Sigmoid colon (tissue), 7 donors: ENCODE measurements at places on chromosomes 5 and 9.
A peak's percentile ranks its signal among the peaks of the same experiment; 100 is the strongest.

DNA sequence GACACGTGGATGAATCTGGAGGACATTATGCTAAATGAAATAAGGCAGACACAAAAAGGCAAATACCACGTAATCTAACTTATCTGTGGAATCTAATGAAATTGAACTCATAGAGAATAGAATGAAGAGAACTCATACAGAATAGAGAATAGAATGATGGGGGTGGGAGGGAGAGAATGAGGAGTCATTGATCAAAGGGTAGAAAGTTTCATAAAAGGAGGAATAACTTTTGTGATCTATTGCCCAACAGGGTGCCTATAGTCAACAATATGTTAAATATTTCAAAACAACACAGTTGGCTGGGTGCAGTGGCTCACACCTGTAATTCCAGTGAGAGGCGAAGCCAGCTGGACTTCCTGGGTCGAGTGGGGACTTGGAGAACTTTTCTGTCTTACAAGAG lies 54.9 kb upstream of the ZNF169 start:
- no peak for DNase-seq

DNA sequence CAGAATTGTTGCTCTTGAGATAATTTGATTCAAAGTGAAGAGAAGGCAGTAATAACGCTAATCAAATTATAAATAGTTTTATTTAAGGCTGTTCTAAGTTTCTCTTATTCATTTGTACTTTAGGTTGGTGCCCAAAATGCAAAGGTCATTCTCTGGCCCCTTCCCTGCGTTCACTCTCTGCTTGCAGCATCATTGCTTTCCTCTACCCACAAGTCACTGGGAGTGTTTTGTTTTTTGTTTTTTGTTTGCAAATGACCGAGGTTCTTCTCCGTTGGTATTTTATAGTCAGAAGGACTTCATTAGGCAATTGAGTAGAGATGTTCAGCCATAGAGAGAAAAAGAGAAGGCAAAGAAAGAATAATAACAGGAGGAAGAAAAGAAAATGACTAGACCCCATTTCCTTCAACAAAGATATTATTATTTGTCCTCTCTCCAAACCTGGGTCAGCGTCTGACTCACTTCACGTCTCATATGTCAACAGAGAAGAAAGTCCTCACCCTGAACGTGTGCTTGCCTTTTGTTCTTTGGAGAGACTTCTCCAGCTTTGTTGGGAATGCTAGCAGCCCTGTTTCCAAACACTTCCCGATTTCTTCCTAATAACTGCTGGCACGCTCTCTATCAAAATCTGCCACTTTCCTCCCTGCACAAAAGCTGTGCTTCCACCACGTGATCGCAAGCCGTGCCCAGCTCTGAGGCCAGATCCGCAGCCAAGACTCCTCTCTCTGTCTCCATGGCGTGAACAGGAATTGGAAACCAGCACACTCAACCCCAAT lies 119.8 kb downstream of the EBF1 start:
- DNase-seq, result peak; percentile 76

GRCh38 chr9:12735665-12736064 lies 39.2 kb upstream of the LURAP1L start:
- DNase-seq, result no peak

- no peak for DNase-seq
These were observed 16.1 kb upstream of the SPATA31D4 start for GRCh38 chr9:81912135-81912534.

- DNase-seq, result no peak
These were observed 461.8 kb downstream of the TMEM232 start for GRCh38 chr5:110264661-110265060.

- no peak for DNase-seq
These were observed 1.1 kb downstream of the EPB41L4B start for GRCh38 chr9:109319626-109320241.

DNA sequence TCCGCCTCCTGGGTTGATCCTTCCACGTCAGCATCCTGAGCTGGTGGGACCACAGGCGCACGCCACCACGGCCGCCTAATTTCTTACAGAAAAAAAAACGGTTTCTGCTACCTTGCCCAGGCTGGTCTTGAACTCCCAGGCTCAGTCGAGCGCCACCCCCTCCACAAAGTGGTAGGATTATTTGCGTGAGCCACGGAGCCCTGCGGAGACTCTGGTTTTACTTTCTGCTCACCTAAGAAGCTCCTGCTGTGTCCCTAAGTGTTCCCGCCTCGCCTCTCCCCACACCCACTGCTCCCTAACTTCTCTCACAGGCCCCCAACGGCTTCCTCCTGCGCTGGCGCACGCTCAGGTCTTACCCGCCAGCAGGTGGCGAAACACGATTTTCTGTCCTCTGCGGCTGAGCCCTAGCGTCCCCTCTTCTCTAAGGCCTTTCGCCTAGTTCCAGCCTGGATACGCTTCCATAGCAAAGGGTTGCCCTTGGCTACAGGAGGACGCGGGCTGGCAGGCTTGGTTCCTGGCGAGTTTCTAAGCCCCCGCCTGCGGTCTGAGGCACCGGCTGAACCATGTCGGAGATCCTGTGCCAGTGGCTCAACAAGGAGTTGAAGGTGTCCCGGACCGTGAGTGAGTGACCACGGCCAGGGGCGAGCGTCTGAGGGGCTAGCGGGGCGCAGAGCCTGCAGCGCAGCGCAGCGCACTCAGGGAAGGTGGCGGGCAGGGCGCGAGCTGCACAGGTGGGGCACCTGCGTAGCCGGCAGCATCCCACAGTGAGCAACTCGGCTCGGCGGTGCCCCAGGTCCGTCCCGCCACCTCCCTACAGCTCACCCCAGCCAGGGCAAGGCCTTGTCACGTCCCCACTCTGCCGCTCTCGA lies at the start of gene SPEF2:
Gene SPEF2, plus strand, starts transcription at position 429 of the 869 bp plus-strand sequence. Its CDS starts 135 bp downstream, at position 564.
- DNase-seq, result peak; percentile 87

DNA sequence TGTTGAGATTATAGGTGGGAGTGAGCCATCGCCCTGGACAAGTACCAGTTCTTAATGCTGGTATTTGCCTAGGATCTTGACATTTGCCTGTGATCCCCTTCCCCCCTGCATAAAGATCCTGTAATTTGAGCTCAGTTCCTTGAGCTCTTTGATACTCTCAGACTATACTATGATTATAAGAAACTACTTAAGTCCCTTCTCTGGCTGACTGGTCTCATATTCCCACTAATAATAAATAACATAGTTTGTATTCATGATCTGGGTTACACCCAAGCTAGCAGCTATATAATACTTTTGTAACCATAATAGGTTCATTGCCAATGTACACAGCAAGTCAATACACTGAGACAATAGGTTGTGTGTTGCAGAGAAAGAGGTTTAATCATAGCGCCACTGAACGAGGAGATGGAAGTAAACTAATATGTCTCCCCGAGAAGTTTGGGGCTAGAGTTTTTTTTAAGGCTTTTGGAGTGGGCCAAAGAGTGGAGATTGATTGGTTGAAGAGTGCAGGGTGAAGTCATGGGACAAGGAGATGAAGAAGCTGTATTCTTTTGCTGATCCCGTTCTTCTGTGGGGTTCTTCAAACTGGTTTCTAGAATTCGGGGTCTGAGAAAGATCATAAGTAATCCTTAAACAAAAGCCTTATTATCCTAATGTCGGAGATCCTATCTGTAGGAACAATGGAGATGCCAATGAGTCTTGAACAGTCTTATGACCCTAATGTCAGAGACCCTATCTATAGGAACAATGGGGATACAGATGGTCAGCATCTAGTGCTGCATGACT lies 20.7 kb upstream of the SHOC1 start:
- DNase-seq, result no peak
